ENCODE measurements at places on chromosomes 7 and 10. TPM values are rescaled to one million over a fixed set of nuclear protein-coding genes. Genes with fewer than 3 reads are reported as not detected.

Gene ZNF277
- polyA plus RNA-seq, result 40.6 TPM

Gene ARHGAP12
- polyA plus RNA-seq, result 41.6 TPM

Gene FAM25G
- polyA plus RNA-seq, result not detected

GRCh38 chr7:139896831-139897230 lies 67.8 kb downstream of the TBXAS1 start:
- DNase-seq, result no peak

DNA sequence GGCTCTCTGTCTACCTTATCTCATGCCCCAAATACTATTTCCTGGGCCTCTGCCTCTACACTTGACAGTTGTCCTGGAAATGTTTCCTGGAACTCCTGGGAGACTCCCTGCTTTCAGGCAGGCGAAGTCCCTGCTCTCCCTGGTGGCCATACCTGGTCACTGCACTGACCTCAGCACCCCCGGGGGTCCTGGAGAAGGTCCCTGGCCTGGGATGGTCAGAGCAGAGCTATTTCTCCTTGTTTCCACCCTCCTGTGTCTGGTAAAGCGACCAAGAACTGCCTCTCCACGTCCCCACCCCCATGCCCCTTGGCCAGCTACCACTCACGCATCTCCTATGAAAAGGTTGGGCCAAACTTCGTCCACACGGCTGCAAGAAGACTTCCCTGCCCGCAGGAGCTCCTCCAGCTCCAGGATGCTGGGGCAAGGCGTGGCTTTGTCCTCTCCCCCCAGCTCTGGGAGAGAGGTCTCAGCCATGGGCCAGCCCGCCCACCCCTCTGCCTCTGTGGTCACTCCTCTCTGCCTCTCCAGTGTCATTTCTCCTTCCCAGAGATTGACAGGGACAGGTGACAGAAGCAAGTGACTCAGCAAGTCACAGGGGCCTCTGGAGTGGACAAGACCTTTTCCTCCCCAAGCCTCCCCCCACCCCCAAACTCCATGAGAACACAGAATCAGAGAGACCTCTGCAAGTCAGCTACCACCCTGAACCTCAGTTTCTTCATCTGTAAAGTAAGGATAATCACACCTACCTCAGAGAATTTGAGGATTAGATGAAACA lies 2.6 kb upstream of the SAMD8 start:
- no peak for DNase-seq

DNA sequence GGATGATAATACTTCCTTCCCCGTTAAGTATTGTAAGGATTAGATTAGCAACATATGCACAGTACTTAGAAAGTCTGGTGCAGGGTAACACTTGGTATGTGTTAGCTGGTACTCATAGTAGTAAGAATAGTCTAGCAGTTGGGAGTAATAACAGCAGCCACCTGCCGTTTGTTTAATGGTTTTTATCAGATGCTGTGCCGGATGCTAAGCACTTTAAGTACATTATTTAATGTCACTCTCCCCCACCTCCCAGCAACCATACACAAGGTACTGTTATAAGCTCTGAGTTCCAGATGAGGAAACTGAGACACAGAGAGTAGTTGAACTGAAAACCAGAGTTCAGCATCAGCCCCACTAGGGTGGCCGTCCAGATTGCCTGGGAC lies 60.1 kb downstream of the ZMIZ1 start:
- DNase-seq, result no peak

GRCh38 chr10:11986593-11987216 lies 55.9 kb downstream of the UPF2 start:
- DNase-seq, result peak; percentile 79

GRCh38 chr10:75884808-75885207 lies 453.4 kb downstream of the LRMDA start:
- DNase-seq, result no peak

DNA sequence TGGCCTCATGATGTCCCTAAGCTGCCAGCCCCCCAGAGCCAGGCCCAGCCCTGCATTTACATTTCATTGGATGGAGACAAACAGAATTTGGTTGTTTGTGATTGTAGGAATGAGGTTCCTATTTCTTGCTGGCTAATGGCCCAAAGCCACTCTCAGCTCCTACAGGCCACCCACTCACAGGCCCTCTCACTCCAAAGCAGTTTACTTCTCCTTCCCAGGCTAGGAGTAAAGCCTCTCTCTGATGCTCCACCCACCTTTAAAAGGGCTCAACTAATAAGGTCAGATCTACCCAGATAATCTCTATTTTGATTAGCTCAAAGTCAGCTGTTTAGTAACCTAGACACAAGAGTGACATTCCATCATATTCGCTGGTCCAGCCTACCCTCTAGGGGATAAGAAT lies 11.2 kb upstream of the CUZD1 start:
- no peak for DNase-seq

- DNase-seq, result no peak
These were observed 126.6 kb downstream of the CCDC71L start for GRCh38 chr7:106534271-106534846.
